ENCODE measurements at places on chromosomes 12 and 14.
A peak's percentile ranks its signal among the peaks of the same experiment; 100 is the strongest.

GRCh38 chr12:56206452-56207166 lies 15.1 kb downstream of the RNF41 start:
- no peak for DNase-seq

- DNase-seq = no peak
These were observed 73.8 kb downstream of the PRKCH start for GRCh38 chr14:61395115-61395725.

- no peak for DNase-seq
These were observed 746.8 kb downstream of the DIO2 start for GRCh38 chr14:79464468-79464867.

DNA sequence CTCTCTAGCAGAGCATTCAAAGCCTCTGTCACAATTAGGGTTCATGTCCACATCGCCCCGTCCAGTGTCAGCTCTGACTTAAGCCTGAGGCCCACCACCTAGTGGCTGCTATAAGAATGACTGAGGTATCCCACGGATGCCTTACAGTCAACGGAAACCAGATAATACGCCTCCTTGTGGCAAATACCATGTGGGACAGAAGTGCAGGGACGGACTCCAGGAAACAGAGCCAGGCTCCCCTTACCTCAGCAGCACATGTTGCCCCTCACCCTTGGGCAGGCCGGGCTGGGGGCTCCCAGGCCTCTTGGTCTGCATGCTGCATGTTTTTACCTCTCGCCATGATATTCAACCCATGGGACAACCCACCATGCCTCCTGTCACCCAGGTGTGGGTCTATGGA lies 86.3 kb downstream of the VWF start:
- no peak for DNase-seq

DNA sequence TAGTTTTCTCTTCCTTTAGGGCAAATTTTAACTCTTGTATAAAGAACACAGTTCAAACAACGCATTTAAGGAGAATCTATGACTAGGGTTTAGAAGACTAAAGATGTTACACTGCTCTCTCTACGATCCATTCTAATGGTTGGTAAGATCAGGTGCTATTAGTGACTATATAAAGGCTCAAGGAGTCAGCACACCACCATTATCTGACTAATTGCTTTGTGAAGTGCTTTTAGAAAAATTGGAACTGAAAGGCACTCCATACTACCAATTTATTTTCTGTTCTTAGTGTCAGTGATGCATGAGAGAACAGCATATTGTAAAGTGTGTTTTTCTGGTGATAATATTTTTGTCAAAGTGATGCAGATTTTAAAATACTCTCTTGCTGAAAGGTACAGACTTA lies 136.8 kb downstream of the SYT1 start:
- no peak for DNase-seq

GRCh38 chr14:94379291-94380224 lies 8.8 kb downstream of the SERPINA1 start:
- DNase-seq = no peak

GRCh38 chr12:40137252-40137651 lies 31.4 kb upstream of the SLC2A13 start:
- no peak for DNase-seq

GRCh38 chr14:87014856-87015255 lies 978.1 kb downstream of the GALC start:
- DNase-seq = no peak

- DNase-seq = no peak
These were observed 379.6 kb downstream of the CCDC91 start for GRCh38 chr12:28569698-28570411.

- no peak for DNase-seq
These were observed 249.9 kb downstream of the DAD1 start for GRCh38 chr14:22338917-22339715.

DNA sequence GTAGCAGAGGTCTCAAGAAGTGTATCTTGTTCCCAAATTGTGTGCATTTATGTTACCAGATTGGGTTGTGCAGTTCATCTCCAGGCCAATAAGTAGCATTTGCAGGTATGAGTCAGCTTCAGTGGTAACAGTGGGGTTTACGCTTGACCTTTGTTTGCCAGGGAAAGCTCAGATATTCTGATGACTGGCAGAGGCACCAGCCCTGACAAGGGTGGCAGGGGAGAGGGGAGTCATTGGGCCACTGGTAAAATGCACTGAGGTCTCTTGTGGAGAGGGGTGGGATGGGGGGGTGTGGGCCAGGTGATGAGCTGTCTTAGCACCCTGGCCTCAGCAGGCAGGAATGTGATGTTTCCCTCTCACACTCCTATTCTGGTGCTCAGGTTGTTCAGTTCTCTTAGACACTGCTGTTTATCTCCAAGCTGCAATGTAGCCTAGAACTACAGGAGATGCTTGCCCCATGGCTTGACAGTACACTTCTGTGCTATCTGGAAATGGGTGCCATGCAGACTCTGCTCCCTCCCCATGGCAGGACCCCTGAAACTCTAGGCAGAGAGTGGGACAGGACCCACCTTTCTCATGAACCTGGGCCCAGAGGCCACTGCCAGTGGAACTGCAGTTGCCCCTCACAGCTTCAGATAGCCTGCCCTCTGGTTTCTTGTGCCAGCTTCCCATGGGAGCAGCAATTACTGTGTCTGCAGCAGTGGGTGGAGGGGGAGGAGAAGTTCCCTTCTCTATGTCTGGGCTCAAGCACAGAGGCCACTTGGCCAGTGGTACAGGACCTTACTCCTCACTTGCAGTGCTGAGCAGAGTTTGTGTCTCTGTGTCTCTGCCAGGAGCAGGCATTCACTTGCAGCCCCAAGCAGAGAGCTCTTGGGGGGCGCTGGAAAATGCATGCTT lies 31.9 kb downstream of the USP15 start:
- DNase-seq = no peak

DNA sequence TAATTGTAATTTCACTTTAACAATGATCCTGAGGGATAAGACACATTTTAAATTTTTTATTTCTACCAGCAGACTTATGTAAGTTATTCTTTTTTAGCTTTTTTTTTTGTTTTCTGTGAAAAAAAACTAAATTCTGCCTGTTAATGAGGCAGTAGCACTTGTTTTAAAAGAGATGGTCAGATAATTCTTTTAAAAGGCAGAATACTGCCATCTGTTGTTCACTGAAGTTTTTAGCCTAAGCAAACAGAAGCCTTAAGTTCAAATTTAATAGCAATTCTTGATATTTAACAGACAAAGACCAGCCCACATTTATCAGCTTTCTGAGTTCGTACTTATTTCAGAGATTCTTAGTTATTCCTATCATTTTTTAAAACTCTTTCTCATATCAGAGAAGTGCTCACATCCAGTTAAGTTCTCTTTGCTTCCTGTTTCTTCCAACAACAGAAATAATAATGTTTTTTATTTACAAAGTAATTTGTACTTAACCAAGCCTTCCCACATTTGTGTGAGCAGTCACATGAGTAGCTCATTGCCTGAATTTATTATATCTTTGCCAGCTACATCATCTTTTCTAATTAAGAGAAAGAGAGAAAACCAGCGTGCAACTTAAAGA lies 93.4 kb upstream of the SLCO1C1 start:
- DNase-seq = no peak

DNA sequence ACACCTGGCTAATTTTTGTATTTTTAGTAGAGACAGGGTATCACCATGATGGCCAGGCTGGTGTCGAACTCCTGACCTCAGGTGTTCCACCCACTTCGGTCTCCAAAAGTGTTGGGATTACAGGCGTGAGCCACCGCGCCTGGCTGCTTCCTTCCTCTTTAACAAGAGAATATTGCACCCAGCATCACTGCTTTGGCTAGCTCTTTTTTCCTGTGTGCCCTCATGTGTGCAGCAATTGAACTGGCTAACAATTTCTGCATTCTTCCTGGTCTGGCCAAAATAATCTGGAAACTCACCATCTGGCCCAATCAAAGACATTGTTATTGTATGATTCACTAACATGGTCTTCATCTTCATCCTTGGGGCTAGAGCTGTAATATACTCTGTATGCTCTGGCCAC lies 2.7 kb upstream of the ASB8 start:
- no peak for DNase-seq

DNA sequence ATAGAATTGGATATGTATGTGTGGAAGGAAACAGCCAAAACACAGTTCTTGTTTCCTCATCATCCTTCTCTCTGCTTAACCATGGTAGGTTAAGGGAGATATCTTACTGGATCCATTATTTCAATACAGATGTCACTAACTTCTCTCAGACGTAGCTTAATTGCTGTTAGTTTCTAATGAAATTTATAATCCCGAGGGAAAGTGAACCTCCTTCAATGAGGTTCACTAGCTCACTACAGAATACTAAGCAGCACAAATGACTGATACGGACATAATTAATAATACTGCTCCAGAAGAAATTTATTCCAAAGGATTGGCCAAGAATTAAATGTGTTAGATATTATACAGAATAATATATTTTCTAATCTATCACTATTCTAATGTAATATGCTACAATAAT lies 28.6 kb upstream of the PTPRO start:
- DNase-seq = no peak

DNA sequence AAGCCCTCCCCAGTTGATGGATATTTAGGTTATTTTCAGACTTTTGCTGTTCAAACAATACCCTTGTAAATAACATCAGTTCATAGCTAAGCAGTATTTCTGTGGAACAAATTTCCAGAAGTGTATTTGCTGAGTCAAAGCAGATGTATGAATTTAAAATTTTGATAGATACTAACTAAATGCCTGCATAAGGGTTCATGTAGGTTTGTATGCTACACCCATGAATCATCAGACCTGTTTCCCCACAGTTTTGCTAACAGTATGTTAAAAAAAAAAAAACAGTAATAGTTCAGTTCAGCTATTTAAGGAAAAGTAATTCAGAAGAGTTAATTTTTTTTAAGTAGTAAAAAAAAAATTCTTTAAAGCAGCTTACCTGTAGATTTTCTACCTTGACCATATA lies 236.1 kb upstream of the DIO2 start:
- DNase-seq = no peak

GRCh38 chr14:57362361-57362760 lies 28.0 kb upstream of the NAA30 start:
- no peak for DNase-seq

DNA sequence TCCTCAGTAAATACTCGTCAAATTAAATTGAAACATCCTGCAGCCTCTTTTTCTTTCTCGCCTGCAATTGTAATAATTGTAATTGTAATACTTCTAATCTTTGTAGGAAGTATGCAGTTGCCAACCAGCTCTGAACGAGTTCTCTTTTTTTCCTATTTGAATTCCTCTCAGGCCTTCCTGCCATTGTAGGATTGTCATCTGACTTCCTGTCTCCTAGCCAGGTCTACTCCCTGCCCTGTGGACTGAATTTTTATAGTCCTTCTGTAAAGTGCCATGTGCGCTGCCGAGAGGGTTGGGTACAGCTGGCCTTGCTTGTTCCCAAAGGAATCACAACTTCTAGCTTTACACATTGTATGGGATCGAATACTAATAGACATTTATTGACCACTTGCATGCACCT lies 183.3 kb downstream of the SSPN start:
- DNase-seq = no peak

GRCh38 chr12:27907766-27908165 lies 64.8 kb downstream of the PTHLH start:
- DNase-seq = no peak

- no peak for DNase-seq
These were observed 521.2 kb downstream of the RMST start for GRCh38 chr12:97983796-97984195.

GRCh38 chr12:49903700-49904423 lies at the start of gene FAIM2:
Gene FAIM2 (minus strand): TSS chr12:49903900. CDS start chr12:49903792, 108 bp downstream.
- DNase-seq = peak; percentile 15
